ENCODE measurements at places on chromosomes 5 and 9.
A peak's percentile ranks its signal among the peaks of the same experiment; 100 is the strongest.

DNA sequence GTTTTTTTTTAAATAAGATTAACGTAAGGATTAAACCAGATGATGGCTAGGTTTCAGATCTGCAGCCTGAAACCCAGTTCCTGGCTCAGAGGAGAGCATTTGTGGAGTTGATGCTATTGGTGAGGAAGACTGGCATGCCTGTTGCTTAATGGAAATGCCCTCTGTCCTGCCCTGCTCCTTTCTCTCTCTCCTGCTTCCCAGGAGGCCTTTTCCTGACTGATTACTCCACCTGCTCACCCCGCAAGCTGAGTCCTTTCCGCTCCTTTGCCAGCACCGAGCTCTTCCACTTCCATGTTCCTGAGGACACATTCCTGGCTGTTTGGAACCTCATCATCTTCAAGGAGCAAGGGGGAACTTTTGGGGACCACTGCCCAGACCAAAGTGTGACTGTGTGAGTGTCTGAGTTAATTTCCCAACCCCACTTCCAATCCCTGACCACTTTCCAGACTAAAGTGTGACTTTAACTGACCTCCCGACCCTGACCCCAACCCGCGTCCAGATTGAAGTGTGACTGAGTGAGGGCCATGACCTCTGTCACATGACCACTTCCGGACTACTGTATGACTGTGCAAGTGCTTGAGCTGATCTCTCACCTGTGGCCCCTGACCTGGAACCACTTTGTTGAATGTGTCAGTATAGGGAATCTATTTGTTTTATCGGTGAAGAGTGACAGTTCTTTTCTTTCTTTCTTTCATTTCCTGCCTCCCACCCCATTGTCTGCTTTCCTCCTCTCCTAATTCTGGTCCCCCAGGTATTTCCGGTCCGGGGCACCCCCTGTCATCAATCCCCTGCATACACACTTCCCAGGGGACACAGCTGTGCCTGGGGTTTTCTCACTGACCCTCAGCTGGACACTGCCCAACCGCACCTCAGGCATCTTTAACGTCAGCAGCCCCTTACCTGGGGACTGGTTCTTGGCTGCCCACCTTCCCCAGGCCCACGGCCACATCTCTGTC is 5.5 kb downstream of the TMEM8B start:
- no peak for DNase-seq

DNA sequence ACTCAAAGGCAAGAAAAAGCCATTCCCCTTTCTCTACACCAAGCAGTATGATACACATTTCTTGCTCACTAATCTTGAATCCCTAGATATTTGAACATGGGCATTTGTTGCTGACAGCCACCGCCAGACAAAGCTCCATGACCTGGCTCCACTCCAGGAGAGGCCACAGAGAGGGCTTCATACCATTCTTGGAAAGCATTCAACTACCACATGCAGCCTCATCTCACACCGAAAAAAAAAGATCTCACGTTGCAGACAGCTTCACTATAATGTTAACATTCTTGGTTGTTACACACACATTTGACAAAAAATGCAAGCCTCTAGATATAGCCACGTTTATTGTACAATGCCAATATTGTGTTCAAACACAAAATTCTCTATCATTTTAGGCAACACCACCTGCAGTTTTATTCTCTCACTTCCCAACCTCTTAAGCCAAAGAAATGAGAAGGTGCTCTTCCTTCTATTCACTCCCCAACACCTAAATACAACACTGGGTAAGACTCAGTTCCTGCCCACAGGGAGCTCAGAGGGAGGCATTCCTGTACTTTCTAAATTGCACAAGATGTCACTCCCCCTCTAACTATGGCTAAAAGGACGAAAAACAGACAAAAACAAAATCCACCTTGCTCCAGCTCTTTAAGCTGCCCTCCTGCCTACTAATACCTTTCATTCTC is 222.4 kb downstream of the TSSK1B start:
- no peak for DNase-seq

DNA sequence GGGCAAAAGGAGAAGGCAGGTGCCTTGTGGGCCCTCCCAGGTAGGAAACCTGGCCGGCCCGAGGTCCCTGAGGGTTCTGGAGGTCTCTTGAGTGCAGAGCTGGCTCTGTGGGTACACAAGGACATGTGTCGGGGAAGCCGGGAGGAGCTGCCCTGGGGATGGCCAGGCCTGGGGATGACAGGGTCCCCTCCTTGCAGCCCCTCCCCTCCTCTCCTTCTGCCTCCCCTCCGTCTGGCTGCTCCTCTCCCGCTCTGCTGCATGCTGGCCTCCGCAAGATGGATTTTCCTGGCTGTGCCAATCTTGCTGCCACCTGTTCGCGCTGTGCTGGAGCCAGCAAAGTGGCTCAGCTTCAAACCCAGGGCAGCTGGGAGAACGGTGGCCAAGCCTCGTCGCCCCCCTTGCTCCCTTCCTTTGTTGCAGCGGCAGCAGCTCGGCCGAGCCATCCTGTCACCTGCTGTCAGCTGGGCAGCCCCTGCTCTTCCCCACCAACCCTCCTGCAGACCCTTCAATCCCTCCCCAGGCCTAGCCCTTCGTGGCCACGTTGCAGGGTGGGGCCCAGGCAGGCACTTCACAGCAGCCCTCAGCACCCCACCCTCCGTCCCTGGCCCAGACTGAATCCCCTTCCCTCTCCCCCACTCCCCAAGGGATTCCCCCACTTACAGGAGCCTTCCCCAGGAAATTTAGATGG is 17.6 kb upstream of the UNC5A start:
- DNase-seq = no peak

DNA sequence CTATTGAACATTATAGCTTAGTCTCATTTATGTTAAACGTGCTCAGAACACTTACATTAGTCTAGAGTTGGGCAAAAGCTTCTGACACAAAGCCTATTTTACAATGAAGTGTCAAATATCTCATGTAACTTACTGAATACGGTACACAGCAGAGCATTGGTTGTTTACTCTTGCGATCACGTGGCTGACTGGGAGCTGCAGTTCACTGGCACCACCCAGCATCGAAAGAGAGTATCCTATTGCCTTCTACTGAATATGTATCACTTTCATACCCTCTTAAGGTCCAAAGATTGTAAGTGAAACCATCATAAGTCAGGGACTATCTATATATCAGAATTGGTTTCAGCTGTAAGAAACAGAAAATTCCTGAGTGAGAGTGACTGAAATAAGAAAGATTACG is 42.6 kb upstream of the OSMR start:
- no peak for DNase-seq

DNA sequence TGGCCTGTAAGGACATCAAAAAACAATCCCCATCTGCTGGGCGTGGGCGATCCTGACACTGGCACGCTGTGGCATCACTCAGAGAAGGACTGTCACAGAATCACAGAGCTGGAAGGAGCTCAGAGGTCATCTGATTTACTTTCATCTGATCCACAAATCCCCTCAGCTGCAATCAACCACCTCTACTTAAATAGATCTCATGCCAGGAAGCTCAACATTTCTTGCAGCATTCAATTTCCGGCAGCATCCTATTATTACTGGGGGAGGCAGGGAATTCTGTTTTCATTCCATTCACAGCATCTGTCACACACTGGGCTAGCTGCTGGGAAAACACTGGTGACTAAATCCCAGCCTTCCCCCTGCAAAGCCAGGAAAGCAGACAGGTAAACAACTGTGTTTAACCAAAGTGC is 38.3 kb downstream of the RETREG1 start:
- DNase-seq = no peak

GRCh38 chr5:10232386-10232785 is 17.3 kb downstream of the ATPSCKMT start:
- DNase-seq = no peak

DNA sequence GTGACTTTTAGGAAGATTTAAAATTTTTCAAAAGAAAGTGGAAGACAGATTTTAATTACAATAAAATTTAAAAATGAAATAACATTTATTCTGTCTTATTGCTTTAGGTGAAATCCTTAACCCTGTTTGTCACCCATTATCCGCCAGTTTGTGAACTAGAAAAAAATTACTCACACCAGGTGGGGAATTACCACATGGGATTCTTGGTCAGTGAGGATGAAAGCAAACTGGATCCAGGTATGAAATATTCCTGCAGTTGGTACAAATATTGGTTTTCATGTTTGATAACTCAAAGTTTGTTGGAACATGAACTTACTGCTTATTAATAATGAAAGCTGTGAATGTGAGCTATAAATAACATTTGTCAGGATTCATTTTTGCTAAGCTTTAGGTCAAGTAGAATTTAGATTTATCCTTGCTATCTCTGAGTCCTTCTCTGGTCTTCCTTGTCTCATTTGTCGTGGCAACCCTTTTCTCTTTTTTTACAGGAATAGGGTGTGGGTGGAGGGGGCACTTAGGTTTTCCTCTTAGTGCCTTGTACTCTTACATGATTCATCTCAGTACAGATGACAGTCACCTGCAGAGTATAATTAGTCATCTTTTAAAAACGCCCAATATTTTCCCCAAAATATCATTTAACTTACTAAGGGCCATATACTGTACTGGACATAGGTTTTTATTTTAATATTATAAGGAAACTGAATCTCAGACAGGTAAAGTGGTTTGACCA is 95.3 kb upstream of the RASGRF2 start:
- no peak for DNase-seq

DNA sequence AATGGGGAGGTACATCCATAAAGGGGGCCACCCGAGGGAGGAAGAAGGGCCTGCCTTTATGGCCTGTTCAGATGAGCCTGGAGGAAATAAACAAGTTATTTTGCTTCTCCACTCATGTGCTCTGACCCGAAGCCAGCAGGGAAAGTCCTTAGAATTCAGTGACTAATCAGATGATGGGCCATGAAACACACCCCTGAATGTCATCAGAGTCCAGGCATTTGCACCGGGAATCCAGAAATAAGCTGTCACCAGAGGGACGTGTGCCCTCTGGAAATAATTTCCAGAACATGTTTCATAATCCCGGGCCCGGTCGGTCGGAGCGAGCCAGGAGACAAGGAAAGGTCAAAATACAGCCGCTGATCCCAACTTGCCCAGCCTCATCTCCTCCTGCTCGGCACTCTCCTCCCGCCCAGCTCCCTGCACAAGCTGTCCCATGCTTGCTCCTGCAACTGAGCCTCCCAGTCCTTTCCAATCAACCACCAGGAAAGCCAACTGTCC is 73.6 kb upstream of the ZNF622 start:
- DNase-seq = peak; percentile 75

DNA sequence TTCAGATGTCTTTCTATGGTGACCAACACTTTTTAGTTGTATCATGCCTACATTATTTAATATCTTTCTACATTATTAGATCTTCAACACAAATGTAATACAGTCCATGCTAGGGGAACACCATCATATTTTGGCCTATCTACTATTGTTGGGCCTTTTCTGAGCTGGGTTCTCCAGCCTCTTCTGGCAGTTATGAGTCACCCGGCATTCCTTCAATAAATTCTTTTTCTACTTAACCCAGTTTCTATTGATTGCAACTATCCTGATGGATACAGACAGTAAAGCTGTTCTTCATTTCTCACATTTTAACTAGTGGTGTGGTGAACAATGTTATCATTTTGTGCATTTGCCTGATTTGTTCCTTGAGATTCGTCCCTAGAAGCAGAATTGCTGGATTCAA is 529.3 kb downstream of the BNC2 start:
- DNase-seq = no peak

DNA sequence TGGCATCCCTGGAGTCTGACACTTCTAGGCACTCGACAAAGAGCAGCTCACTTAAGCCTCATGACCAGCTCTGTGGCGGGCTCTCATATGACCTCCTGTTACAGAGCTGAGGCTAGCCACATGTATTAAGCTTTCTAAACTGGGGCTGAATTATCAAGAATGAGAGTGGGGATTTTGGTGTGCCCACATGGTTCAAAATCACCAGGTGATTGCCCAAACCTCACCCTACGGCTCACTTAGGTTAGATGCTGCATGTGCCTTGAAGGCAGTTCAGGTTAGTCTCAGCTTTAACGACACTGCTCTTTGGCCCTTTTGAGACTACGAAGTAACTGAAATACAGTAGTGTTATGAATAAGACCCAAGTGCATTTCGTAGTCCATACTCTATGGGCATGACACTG is 39.4 kb upstream of the SMIM32 start:
- no peak for DNase-seq

DNA sequence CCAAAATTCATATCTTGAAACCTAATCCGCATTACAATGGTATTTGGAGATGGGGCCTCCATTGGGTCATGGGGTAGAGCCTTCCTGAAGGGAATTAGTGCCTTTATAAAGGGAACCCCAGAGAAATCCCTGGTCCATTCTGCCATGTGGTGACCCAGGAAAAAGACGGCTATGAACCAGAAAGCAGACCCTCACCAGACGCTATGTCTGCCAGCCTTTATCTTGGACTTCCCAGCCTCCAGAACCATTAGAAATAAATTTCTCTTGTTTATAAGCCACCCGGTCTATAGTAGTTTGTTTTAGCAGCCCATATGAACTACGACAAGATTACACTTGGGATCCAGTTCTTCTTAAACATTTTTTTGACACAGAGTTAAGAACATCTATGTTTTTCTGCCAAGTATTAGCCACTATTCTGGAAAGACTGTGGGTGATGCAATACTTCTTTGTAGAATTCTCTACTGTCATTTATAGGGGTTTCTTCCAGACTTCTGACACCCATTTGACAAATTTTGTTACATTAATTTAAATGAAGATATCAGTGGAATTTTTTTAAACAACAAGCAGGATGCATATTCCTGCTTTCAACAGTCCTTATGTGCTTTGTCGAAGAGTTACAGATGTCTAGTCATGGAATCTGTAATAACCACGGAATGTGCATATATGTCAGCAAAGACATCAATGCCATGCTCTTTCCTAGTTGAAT is 572.4 kb downstream of the NR2F1-AS1 start:
- DNase-seq = no peak

DNA sequence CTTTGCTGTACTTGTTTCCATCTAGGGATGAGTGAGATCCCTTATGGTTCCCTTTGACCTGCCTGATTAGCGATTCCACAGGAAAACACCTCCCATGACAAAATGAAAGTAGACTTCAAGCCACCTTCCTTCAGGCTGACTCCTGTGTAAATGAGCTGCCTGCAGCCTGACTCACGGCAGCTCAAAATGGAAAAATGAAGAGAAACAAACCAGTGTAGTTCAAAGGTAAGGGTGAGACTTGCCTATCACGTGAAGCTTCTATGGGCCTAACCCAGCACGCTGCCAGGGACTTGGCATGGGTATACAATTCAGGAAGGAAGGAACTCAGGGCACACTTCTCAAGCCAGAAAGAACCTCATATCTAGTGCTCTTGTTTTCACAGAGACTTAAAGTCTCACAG is 110.1 kb upstream of the LRRTM2 start:
- no peak for DNase-seq

- DNase-seq = peak; percentile 84
These were observed 70.8 kb upstream of the LPCAT1 start for GRCh38 chr5:1594357-1595106.

Data from transverse colon (tissue), 4 donors.